Activated T-cell treated with anti-CD3 and anti-CD28 coated beads, Interleukin-2, amount 50 U/mL, for 48 hours (primary cell): ENCODE measurements at places on chromosomes 4 and X.
A peak's percentile ranks its signal among the peaks of the same experiment; 100 is the strongest.

- no peak for DNase-seq
Measured at GRCh38 chr4:178899084-178899483, 1456.8 kb upstream of the AGA start.

DNA sequence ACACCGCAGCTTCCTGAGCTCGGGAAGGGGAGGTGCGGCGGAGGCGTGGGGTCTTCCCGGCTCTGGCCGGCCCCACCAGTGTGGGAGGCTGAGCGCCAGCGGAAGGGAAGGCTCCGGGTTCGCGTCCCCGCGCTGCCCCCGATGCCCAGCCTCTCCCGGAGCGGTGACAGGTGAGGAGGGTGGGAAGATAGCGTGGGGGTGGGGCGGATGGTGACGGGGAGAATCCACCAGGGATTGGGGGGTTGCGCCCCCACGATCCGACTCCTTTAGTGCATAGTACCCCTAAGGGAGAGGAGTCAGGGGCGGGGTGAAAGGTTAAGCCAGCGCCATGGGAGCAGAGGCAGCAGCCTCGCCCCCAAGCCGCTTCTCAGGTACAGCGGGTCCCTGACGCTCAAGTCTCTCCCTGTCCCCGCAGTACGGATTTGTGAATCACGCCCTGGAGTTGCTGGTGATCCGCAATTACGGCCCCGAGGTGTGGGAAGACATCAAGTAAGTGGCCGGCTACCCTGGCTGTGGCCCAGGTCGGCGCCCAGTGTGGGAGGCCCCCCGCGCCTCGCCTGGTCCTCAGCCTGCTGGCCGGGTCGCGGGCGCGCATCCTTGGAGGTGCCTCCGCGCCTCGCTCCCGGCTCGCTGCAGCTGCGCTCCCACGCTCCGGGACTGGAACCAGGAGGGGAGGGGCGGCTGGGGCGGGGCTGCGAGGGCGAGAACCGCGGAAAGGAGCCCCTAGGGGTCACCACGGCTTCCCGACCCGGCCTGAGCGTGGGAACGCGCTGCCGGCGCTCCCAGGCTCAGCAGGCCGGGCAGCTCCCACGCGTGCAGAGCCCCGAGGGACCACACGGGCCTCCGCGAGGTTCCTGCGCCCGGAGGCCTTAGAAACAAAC, 791 bp downstream of the GUCY1B1 start:
- DNase-seq, result peak; percentile 24

DNA sequence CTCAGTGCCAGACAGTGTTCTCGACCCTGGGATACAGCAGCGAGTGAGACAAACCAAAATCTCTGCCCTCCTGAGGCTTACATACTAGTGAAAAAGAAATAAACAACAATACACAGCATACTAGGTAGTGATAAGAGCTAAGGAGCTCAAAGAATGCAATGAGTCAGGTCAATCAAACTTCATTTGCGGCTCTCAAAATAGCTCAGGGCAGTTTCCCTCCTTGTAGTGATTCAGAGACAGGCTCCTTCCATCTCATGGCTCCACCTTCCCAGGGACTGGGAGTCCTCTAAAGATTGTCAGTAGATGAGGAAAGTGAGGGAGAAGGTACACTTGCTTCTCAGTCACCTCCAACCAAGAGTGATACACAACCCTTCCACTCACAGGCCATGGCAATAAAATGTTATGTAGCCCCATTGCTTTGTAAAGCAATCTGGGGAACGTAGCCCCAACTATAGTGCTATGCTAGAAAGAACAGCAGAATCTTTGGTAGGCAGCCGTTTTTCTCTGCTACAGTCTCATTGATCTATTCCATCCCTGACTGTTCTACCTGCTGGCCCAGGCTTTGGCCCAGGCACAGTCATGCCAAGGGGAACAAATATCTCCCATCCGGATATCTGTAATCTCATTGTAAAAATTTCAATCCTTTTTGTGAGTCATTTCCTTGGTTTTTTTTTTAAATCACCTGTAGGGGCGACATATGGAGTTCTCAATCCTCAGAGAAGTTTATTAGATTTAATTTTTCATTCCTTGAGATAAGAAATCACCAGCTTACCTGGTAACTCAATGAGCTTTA, 183.1 kb upstream of the S100G start:
- no peak for DNase-seq

GRCh38 chr4:127120441-127121090, 512.2 kb upstream of the INTU start:
- no peak for DNase-seq

DNA sequence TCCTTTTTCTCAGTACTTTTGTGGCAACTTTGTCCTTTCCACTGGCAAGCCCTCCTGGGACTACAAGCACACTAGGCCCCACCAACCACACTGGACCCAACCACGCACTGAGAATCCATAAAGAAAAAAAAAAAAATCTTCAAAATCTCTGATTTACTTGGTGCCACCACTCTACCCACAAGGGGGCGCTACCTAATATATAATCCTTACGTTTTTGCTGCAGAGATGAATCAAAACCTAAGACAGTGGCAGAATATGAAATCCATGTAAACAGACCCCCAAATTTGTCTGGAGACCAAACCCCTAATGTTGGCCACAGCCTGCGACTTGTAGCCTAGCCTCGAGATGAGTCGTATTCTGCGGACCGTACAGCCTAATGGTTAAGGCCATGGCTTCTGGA, 63.5 kb upstream of the ARHGAP36 start:
- DNase-seq, result peak; percentile 33

DNA sequence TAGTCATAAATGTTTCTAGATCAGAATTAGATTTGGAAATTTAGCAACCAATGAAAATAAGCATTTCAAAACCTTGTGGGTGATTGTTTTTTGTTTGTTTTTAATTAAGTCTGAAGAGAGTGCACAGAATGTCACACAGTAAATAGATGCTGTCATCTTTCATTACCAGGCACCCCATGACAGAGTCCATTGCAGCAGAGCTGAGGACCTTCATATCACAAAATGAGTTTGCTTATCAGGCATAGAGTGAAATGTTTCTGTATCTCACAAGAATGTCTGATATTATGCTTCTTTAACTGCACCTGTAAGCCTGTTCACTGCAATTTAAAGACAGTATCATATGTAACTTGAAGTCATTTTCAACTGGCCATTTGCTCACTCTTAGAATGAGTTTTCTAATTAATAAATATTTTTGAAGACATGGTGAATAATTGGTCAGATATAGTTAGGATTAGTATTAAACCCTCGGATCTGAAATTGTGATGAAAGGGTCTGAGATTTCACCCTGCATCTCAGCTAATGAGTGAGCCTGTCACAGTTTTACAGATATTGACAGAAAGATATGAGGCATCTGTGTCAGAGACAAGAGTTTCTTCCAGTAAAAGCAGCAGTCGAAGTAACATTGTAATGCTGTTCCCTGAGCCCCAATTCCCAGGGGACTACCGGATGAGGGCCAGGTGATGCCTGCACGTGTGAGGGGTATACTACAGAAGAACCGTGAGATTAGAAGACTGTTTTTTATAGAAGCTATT, 416.4 kb downstream of the CCSER1 start:
- DNase-seq, result no peak

GRCh38 chr4:117560329-117560728, 474.0 kb upstream of the NDST3 start:
- DNase-seq, result no peak

GRCh38 chrX:68693481-68694434, 46.3 kb downstream of the STARD8 start:
- DNase-seq, result no peak

- DNase-seq, result no peak
Measured at GRCh38 chrX:15233416-15234015, 36.4 kb downstream of the ASB9 start.
